GM20000 (cell line): ENCODE measurements at places on chromosomes 7 and 10.

DNA sequence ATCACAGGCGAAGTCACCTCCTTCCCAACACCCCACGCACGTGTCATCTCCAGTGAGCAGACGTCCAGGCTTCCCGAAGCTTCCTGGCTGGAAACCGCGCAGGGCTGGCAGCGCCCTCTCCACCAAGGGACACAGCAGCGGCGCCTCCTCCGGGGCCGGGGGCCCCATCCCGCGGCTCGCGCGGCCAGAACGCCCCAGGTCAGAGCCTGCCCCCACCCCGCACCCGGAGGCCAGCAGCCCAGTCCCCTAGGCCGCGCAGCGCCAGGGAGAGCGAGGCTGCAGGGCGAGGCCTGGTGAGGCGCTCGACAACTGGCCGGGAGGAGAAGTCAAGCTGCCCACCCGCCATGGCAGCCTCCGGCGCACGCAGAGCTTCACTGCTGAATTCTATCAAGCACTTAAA, 247.0 kb downstream of the SEMA3D start:
- DNase-seq, result no peak

DNA sequence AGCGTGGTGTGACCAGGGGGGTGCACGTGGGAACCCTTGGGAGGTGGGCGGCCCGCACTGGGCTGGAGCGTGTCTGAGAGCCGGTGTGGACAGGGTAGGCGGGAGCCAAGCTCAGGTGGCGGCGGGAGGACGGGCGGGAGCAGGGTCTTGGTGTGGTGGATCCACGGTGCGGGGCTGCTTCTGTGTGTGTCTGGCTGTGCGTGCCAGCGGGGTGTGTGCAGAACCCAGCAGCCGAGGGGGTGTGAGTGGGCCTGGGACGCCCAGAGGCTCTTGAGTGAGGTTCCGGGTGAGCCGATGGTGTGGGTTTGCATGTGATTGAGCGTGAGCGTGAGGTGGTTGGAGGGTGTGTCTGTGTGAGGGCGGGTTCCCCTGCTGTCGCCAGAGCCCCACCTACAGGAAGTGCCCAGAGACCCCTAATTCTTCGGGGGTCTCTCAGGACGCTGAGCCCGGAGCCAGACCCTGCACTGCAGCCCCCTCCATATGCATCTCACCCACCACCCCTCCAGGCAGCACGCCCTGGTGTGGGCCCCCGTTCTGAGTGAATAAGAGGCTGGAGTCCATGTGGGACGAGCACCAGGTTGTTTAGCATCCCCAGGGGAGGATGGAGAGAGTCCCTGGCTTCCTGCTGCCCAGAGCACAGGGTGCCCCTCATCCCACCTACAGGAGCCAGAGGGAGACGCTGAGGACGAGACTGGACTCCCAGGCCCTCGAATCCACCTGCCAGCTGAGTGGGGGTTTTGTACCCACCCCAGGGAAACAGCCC, 78.2 kb downstream of the ELFN1 start:
- DNase-seq, result no peak

GRCh38 chr7:55099066-55099820, 80.4 kb downstream of the EGFR start:
- no peak for DNase-seq

GRCh38 chr7:29894256-29894655, 87.9 kb downstream of the WIPF3 start:
- no peak for DNase-seq

DNA sequence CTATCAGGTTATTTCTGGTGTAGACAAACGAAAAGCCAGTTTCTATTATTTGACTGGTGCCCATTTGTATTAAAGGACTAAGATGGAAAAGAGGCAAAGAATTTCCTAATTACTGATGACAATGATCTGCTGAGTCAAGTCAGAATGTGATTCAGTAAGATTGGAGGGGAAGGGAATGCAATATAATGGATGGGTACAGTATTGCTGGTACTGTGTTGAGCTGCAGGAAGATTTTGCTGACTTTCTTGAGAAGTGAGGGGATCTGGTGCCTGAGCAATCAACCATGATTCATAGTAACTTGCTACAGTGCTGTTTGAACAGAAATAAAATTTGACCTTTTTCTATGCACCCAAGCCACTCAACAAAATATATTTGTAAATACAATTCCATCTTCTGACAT, 139.1 kb upstream of the RHEB start:
- DNase-seq, result no peak

DNA sequence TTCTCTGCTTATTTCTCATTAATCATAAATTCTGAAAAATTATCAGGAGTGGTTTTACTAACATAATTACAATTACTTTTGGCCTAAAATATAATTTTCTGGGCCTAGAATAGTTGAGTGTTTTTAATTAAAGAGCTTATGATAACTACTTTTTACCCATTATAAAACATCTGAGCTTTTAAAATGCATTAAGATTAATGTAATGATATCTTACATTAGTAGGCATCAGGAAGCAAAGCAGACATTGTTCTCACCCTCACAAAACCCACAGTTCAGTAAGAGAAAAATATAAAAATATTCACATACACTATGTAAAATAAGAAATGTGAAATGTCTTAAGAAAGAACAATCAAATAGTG, 443.7 kb upstream of the SEMA3A start:
- DNase-seq, result no peak

DNA sequence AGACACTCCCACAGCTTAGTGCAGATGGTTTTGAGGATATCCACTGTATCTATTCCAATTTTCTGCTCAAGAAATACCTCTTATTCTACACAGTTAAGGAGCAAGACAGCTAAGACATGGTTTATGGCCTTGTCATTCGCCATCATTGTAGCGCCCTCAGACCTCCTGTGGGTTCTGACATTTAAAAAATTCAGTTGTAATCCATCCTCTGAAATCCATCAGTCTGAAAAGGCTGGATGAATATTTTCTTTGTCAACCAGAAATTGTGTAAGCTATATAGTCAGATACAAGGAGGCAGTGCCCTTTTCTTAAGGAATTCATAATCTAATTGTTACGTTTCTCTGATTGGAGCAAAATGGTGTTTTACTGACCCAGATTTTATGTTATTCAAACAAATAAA, 353.6 kb downstream of the GALNT17 start:
- DNase-seq, result no peak
